Activated effector memory CD4-positive, alpha-beta T cell treated with Interleukin-2 at 50 U/mL for 16 hours (primary cell): ENCODE measurements at places on chromosomes 6 and 20.

DNA sequence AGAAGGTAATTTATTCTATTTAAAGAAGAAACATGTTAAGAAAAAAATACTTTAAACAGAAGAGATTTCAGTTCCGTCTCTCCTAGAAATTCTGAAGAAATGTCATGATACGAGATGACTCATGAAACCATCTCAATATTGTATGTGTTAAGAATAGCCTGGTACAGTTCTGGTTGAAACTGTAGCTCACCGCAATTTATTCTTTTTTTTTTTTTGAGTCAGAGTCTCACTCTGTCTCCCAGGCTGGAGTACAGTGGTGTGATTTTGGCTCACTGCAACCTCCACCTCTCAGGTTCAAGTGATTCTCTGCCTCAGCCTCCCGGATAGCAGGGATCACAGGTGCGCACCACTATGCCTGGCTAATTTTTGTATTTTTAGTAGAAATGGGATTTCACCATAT is 103.3 kb downstream of the ARHGAP18 start:
- no peak for DNase-seq

GRCh38 chr6:134185277-134185676 is 132.6 kb downstream of the SGK1 start:
- no peak for DNase-seq

DNA sequence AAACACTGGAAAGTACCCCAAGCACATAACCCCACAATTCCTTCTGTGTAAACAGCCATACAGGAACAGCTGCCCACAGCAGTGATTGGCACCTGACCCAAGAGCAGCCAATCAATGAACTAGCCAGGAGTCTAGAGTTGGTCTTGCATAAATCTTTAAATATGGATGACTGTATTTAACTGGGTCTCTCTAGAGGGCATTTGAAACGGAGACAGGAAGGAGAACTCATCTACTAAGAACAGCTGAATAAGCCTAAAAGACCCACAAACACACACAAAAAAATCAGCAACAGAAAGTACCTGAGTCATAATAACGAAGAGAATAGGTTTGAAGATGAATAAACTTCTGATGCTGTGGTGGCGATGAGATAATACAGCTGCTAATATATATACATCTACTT is 49.0 kb upstream of the ASF1A start:
- no peak for DNase-seq

DNA sequence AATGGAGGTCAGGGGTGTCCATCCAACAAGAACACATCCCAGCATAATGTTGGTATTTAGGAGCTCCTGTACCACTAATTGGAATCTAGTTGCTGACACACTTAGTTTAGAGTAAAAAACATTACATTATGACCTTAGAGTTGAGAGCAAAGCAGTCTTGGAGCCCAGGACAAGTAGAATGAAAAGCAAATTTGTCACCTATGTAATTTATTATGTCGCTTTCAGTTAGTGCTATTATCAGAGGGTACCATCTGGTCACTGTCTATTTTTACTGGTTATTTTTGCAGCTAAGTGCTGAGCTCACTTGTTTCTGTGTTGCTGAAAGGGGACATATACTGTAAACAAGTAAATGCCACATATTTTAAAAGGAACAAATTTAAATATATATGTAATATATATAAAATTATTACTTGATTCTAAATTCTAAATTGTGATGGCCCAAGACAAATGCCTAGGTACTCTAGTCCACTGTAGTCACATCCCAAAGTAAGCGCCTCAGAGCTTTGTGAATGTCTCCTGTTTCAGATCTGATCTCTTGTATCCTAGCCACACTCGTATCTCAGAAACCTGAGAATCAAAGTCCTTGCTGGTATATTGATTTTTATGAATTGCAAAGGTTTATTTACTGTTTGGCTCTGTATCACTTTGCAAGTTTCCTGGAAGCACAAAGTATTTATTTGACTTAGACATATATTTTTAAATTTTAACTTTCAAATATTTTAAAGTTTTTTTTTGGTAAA is 148.6 kb upstream of the MAN1A1 start:
- no peak for DNase-seq

DNA sequence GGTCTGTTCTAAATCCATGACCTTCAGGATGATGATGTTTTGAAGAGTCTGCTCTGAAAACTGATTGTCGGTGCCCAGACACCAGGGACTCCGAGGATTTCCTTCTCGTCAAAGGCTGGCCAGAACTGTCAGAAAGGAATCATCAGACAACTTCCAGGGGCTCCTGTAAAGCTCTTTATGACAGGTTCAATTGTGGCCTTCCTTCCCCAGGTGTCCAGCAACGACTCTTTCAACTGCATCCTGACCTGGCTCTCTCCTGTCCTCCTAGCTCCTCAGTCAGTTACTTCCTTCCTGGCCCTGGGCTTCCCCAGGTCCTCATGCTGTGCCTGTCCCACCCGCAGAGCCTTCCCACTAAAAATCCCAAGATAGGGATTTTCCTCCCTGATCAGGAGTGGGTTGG is 279.9 kb upstream of the RNF24 start:
- no peak for DNase-seq

DNA sequence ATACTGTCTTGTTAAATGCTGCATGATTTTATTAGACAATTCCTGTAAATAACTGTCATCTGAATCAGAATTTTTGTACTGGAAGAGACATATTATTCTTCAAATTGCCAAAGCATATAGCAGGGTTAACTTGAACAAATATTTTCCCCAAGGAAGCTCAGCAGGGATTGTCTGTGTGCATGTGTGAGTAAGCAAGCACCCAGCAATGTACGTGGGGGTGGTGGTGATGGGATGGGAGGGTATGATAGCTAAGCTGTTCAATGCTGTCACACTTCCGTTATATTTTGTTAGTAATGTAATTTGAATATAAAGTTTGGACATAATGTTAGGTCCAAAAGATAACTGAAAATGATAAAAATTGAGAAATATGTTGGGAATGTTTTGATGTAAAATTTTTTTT is 118.1 kb downstream of the MYB start:
- no peak for DNase-seq

GRCh38 chr6:2695454-2696095 is 55.1 kb downstream of the MYLK4 start:
- no peak for DNase-seq

- no peak for DNase-seq
Observed at GRCh38 chr20:2687514-2687913, 5.1 kb upstream of the EBF4 start.
